Breast epithelium (tissue), 4 donors: ENCODE measurements at places on chromosomes 7 and 10.
A peak's percentile ranks its signal among the peaks of the same experiment; 100 is the strongest.

GRCh38 chr10:25753776-25754175, 180.3 kb upstream of the MYO3A start:
- no peaks in the 10 kb centered on the region for H3K36me3 ChIP-seq
- no peak for DNase-seq
- H3K4me1 ChIP-seq = no peaks in the 10 kb centered on the region
- no peak overlapping the region for H3K4me3 ChIP-seq
- H3K27ac ChIP-seq = no peak overlapping the region

GRCh38 chr10:3342771-3343170, 170.2 kb upstream of the PITRM1 start:
- no peak overlapping the region for H3K4me3 ChIP-seq
- no peak overlapping the region for H3K27ac ChIP-seq
- H3K27me3 ChIP-seq = no peaks in the 10 kb centered on the region
- H3K36me3 ChIP-seq = no peaks in the 10 kb centered on the region
- DNase-seq = no peak

DNA sequence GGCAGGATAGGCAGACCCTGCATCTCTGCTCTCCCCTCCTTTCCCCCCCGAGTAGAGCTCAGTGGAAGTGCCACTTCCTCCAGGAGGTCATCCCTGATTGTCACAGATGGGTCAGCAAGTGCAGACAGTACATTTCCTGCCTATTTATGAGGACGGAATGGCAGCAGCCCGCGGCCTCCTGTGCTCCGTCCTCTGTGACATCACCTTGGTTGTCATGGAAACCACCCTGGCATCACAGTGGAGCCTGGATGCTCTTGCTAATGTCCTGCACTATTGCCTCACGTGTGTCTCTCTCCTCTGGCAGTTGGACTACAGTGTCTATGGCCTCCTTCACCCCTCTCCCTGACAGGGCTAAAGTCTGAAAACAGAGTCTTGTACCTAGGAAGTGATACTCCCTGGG, 148.6 kb downstream of the SH3PXD2A start:
- H3K4me3 ChIP-seq = no peak overlapping the region
- H3K36me3 ChIP-seq = no peaks in the 10 kb centered on the region
- H3K4me1 ChIP-seq = no peaks in the 10 kb centered on the region
- no peak overlapping the region for H3K27ac ChIP-seq

DNA sequence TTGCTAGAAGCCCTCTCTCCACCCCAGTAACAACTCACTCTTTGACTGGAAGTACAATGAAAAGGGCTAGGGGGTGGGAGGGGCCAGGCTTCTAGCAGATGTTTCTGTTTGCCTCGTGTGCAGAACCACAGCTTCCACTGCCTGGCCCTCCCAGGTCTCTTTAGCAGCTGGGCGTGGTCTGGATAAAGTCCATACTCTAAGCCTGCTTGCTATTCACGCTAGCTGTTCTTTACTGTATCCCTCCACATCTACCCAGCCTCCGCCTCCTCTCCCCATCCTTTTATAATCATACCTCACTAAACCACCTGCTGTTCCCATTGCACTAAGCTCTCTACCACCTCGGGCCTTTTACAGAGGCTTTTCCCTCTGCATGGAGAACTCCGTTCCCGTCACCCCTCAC, 288.8 kb downstream of the CAMK1D start:
- no peak for DNase-seq
- H3K4me1 ChIP-seq = no peaks in the 10 kb centered on the region
- no peak overlapping the region for H3K27ac ChIP-seq
- no peaks in the 10 kb centered on the region for H3K36me3 ChIP-seq

GRCh38 chr10:112126172-112126571, 57.4 kb downstream of the GPAM start:
- DNase-seq = no peak
- H3K4me1 ChIP-seq = no peaks in the 10 kb centered on the region
- H3K27ac ChIP-seq = no peak overlapping the region
- no peaks in the 10 kb centered on the region for H3K27me3 ChIP-seq
- H3K4me3 ChIP-seq = no peak overlapping the region

DNA sequence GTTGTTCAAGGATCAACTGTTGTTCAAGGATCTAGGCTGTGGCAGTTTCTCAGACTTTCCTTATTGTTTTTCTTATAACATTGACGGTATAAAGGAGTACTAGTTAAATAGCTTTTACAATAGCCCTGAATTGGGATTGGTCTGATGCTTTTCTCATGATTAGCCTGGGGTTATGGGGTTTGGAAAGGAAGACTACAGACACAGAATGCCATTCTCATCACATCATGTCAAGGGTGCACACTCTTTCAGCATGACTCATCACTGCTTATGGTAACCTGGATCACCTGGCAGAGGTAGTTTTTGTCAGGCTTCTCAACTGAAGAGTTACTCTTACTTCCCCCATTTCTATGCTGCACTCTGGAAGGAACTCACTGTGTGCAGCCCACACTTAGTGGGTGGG, 194.2 kb upstream of the NPSR1 start:
- no peaks in the 10 kb centered on the region for H3K27me3 ChIP-seq
- H3K36me3 ChIP-seq = no peaks in the 10 kb centered on the region
- no peak for DNase-seq
- no peak overlapping the region for H3K4me3 ChIP-seq

DNA sequence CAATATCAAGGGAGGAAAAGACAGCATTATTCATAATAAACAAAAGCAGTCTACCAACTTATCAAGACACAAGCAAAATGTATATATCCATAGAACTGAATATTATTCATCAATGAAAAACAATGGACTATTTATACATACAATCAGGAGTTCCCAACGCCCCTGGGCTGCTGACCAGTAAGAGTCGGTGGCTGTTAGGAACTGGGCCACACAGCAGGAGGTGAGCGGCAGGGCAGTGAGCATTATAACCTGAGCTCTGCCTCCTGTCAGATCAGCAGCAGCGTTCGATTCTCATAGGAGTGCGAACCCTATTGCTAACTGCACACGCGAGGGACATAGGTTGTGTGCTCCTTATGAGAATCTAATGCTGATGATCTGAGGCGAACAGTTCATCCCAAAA, 71.7 kb upstream of the GPR22 start:
- H3K36me3 ChIP-seq = peaks cover 4% of the 10 kb centered on the region
- no peak for DNase-seq
- H3K27ac ChIP-seq = no peak overlapping the region

GRCh38 chr10:32409741-32410140, 36.2 kb upstream of the CCDC7 start:
- H3K4me3 ChIP-seq = no peak overlapping the region
- no peak overlapping the region for H3K27ac ChIP-seq
- H3K36me3 ChIP-seq = no peaks in the 10 kb centered on the region
- H3K4me1 ChIP-seq = no peaks in the 10 kb centered on the region

DNA sequence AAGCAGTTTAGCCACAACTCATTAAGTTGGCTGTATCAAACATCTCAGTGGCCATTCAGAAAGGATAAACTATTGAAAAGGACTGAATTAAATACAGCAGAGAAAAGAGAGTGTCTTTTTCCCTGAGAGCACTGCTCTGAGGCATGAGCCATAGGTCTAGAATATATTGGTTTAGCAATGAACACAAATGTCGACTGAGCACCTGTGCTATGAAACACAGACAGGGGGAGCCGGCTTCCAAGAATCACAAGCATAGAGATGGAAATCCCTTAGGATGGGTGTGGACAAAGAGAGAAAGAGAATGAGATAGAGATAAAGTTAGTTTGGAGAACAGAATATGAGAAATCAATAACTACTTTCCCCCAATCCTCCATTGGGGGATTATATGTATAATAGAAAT, 54.8 kb downstream of the DGKI start:
- H3K36me3 ChIP-seq = no peaks in the 10 kb centered on the region
- no peak overlapping the region for H3K27ac ChIP-seq

GRCh38 chr10:44974082-44974627, 4.5 kb downstream of the DEPP1 start:
- H3K4me1 ChIP-seq = peaks cover 19% of the 10 kb centered on the region
- no peaks in the 10 kb centered on the region for H3K36me3 ChIP-seq
- H3K4me3 ChIP-seq = peak overlapping the region; percentile 82
- H3K27ac ChIP-seq = peak overlapping the region; percentile 95
- no peaks in the 10 kb centered on the region for H3K27me3 ChIP-seq

DNA sequence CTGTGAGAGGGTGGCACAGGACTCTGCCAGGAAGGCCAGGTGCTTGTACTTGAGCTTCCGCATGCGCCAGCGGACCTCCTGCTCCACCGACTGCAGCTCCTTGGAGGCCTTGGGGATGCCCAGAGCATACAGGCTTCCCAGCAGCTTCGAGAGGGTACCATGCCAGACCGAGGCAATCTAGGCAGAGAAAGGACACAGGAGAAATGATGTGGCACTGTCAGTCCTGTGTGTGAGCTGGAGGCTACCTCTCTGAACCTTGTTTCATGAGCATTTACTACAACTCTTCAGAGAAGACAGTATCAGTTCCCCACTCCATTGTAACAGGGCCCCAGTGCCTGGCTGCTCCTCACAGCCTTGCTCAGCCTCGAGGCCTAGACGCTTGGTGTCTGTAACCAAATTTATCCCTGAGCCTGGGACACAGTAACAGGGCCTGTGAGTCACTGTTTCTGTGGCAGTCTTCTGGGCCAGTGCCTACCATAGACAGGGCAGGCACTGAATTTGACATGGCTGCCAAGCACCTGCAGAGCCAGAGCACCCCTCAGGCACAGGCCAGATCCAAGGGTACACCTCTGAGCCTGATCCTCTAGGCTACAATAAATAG, 5.8 kb downstream of the TBRG4 start:
- no peak for DNase-seq
- H3K36me3 ChIP-seq = peaks cover 34% of the 10 kb centered on the region
- no peaks in the 10 kb centered on the region for H3K4me1 ChIP-seq
- no peak overlapping the region for H3K27ac ChIP-seq

DNA sequence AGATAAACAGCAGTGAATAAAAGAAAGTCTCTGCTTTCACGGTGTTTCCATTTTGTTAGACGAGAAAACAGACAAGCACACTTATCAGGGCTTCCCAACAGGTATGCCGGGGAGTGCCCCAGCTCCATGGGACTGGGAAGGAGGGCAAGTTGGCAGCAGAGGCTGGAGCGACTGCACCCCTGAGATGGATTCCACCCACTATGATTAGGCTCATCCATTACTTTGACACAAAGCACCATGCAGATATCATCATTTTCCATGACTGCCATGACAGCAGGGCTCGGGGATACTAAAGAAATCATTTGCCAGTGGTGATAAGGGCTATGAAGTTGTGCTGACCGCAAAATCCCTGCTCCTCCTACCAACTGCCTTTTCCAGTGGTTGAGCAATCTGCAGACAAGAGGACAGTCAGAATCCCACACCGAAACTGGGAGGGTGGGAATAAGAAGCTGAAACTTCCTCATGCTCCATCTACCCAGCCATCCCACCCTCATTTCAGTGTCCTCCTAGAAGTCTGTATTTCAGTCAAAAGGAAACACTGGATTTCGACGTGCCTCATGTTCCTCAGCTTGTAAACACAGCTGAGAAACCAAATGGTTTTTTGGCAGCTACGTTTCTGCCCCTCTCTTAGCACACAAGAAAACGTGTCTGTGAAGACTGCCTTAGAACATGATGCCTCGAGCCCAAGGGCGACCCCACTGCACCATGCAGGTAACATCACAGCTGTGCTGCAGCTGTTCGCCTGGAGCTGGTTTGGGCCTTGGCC, 15.5 kb downstream of the CREB3L2 start:
- peak overlapping the region; percentile 38 for H3K4me3 ChIP-seq
- no peaks in the 10 kb centered on the region for H3K36me3 ChIP-seq
- peaks cover 51% of the 10 kb centered on the region for H3K4me1 ChIP-seq

DNA sequence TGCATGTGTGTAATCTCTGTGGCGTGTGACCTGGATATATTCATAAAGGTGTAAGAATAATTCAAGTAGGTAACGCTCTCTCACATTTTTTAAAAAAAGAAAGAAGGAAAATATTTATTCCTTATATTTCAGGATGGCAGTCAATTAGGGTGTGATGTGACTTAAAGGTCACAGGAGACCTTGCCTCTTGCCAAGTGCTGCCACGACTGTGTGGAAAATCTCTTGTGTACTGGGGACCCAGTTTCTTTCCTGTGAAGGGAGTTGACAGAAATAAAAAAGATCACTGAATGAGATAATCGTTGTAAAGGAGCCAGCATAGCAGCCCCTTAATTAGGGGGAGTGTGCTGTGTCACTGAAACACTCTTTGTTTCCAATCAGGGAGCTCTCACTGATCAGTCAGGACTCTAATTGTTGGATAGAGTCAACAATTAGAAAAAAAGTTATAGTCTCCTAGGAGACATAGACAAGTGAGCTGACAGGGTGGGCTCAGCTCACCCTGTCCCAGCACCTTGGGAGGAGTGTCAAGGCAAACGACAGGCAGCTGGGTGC, 31.1 kb downstream of the PTPRE start:
- H3K27me3 ChIP-seq = no peaks in the 10 kb centered on the region
- no peak overlapping the region for H3K4me3 ChIP-seq
- H3K4me1 ChIP-seq = no peaks in the 10 kb centered on the region
- H3K27ac ChIP-seq = no peak overlapping the region
- no peak for DNase-seq
- no peaks in the 10 kb centered on the region for H3K36me3 ChIP-seq

DNA sequence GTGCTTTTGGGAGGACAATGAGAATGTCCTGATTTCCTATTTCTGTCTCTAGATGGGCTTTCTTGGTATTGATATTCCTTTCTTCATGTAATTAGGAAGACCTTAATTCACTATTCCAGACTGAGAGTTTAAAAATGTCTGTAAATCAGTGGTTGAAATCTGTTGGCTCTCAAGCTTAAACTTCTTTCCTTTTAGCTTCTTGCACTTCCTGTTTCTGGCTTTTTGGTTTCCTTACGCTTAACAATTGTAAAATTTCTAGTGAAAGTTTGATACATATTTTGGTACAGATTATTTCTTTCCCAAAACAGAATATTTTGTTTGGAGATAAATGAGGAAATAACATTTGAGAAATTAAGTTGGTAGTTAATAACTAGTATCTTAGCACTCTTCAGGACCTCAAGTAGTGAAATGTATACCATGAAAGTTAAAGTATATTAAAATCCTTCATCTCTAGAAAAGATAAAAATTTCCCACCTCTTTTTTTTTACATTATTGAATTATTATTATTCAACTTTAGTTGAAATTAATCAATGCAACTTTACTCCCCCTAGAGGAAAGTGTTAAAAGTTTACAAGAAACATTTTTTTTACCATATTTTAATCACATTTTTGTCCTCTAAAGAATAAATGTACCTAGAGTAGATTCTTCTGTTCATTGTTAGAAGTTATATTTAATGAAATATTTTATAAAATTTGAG, 137.2 kb downstream of the PHTF2 start:
- no peak overlapping the region for H3K27ac ChIP-seq
- no peak for DNase-seq
- no peak overlapping the region for H3K4me3 ChIP-seq
- H3K27me3 ChIP-seq = no peaks in the 10 kb centered on the region
- no peaks in the 10 kb centered on the region for H3K4me1 ChIP-seq
